Activated naive CD8-positive, alpha-beta T cell treated with anti-CD3 and anti-CD28 coated beads, Interleukin-2, amount 50 U/mL, for 16 hours (primary cell): ENCODE measurements at places on chromosomes 6 and 20.

DNA sequence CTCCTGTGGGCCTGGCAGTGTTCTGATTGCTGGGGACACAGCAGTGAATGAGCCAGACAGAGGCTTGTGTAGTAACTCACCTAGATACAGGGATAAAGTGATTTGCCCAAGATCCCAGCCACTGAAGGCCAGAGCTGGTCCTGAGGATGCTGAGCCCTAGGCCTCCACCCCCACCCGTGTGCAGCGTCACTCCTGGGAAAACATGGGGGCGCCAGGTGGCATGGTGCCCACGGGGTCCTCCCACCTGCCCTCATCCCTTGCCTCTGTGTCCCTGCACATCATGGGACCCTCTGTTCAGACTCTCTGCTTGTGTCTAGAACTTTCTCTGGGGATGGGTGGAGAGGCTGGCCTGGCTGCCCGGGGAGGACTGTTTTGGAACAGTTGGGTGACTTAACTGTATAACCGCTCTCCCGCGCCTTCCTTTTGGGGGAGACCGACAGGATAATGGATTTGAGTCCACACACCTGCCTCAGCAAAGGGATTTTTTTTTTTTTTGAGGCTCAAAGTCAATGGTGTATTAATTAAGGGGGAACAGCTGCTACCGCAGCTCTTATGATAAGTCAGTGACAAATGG, 19.6 kb downstream of the LEMD2 start:
- no peak for DNase-seq

DNA sequence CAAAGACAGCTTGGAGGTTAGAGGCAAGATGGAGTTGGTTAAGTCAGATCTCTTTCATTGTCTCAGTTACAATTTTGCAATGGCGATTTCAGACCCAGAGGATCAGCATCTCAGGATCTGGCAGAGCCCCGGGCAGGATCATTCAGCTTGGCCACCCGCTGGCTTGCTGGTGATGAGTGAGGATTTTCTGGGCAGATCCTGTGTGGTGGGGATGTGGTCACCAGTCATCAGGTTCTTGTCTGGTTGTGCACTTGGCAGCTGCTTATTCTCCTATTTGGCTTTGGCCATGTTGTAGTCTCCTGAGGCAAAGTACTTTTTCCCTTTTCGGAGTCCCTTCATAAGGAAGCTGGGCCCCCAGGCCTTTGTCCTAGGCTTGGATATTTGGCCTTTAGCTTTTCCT, 953.9 kb downstream of the KIF16B start:
- no peak for DNase-seq

DNA sequence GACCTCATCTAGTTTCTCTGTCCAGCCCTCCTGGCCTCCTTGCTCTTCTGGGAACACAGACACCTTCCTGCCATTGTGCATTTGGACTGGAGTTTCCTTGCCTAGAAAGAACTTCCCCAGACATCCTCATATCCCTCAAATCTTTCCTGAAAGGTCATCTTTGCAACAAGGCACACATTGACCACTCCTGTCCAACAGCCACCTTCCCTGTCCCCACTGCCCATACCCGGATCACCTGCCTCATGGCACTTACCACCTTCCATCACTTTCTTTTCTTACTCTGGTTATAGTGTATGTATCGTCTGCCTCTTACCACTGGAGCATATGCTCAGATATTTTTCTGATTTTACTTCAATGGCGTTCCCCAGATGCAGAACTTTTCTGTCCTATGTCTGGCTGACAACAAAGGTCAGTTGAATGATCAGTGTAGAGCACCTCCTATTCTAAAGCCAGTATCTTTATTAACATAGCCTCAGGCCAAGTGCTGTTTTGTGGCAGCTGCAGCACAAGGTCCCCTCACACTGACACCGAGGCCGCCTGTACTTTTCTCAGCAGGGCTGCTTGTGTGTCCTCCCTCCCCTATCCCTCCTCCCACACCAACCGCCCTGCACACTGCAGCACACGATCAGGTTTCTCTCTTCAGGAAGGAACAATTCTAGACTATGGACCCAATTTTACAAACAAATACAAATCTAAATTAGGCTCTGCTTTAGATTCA, 4.1 kb downstream of the HLA-C start:
- no peak for DNase-seq

GRCh38 chr6:15675536-15676220, 12.8 kb upstream of the DTNBP1 start:
- DNase-seq = no peak

DNA sequence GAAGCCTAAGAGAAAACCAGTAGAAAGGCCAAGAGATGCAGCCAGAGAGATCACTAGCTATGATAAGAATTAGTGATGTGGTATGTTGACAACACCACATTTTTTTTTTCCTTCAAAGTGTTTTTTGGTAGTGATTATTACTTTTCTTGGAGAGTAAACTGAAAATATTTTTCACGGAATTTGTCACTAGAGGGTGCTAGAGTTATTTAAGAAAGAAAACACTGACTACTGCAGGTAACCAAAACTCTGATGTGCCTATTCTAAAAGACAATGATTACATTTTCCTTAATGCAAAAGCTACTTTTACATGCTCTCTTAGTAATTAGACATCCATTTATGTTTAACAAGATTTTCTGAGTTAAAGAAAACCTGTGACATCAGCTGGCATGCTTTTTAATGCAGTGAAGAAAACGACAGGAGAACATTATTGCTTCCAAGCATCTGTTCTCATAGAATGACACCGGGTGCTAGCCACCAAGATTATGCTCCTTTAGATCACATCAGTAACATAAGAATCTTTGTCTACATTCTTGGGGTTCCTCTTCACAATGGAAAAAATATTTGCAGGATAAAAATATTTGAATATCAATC, 28.8 kb downstream of the RWDD2A start:
- DNase-seq = no peak

- no peak for DNase-seq
These were observed 649.2 kb downstream of the MMUT start for GRCh38 chr6:48813836-48814235.

DNA sequence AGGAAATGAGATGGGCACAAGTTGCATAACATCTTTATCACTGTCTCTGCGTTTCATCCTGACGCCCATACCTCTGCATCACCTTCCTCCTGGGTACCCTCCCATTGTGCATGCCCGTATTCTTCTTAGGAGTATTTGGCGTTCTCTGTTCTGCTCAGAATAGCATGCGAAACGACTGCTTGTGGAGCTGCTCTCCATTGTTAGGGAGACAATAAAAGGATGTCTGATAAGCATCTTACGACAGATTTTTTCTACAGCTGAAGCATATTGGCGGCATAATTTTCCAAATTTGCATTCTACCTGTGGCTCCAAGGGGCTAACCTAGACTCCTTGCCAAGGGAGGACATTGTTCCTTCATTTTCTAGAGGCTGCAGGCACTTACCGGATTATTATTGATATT, 118.6 kb downstream of the EDN1 start:
- no peak for DNase-seq

DNA sequence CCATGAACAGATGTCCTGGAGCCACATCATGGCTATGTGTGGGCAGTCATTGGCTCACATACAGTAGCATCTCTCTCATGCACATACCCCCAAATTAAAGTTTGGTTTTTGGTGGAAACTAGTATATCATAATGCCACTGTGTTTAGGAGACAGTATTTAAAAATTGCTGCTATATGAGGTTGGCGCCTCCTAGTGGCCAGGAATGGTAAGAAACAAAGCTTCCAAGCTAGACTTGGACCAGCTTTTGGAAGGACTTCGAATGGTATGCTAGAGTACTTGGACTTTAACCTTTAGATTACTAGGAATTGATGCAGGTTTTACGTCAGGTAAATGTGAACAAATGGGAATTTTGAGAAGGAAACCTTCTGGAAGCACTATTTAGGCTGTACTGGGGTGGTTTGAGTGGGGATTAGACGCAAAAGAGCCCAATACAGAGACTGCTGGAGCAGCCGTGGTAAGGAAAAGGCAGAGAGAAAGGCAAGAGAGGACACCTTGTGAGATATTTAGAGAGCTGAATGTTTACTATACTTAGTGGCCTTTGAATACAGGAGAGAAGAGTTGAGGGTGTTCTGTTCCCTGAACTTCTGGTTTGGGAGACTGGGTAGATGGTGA, 23.8 kb downstream of the PRSS35 start:
- DNase-seq = no peak

DNA sequence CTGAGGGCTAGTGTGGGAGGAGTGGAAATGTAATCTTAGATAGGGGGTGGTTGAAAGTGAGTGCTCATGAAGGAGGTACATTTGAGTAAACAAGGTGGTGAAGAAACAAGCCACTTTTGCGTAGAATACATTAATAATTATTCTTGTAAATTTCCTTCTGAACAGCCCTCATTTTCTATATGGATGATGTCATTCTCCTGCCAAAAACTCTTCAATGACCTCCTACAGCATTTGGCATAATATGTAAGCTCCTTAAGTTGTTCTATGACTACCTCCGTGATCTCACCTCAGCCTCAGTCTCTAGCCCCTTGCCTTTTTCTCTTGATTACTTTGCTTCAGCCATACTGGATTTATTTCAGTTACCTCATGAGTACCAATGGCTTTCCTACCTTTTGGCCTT, 14.0 kb upstream of the SNAP91 start:
- DNase-seq = no peak

DNA sequence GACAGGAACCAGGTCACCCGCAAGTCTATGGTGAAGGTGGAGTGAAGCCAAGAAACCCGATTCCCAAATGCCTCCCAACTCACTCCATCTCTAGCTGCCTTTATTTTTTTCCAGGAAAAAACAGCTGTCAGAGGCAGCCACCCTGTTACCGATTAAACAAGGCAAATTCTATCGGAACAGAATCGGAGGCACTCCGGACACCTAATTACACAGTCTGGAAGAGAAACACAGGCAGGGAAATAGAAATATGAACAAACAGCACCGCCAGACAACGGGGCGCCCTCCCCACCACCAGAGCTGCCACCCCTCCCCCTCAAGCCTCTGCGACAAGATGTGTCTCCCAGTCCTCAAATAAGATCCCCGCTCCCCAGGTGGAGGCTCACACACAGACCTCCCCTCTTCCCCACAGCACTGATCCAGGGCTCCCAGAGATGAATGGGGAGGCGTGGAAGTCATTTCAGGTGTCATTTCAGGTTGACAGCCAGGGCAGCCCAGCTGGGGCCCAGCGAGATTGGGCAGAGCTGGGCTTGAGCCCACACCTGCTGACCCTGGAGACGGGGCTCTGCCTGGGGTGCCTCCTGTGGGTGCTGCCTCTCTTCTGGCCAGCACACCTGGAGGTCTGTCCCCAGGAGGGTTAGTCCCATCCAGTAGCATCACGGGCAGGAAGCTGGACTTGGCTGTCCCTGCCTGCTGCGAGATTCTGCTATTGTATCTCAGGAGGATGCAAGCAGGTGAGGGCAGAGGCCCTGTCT, 19.8 kb upstream of the VSTM2L start:
- DNase-seq = no peak

GRCh38 chr20:19341348-19342053, 129.1 kb downstream of the SLC24A3 start:
- DNase-seq = no peak

GRCh38 chr20:52096117-52096516, 95.5 kb downstream of the ZFP64 start:
- no peak for DNase-seq

- no peak for DNase-seq
These were observed 222.4 kb downstream of the UNC5CL start for GRCh38 chr6:40816601-40817000.

GRCh38 chr6:162666246-162666645, 61.3 kb downstream of the PRKN start:
- DNase-seq = no peak

GRCh38 chr6:61887423-61887822, 398.6 kb downstream of the KHDRBS2 start:
- DNase-seq = no peak

- no peak for DNase-seq
These were observed 47.2 kb downstream of the NFATC2 start for GRCh38 chr20:51495291-51495690.

DNA sequence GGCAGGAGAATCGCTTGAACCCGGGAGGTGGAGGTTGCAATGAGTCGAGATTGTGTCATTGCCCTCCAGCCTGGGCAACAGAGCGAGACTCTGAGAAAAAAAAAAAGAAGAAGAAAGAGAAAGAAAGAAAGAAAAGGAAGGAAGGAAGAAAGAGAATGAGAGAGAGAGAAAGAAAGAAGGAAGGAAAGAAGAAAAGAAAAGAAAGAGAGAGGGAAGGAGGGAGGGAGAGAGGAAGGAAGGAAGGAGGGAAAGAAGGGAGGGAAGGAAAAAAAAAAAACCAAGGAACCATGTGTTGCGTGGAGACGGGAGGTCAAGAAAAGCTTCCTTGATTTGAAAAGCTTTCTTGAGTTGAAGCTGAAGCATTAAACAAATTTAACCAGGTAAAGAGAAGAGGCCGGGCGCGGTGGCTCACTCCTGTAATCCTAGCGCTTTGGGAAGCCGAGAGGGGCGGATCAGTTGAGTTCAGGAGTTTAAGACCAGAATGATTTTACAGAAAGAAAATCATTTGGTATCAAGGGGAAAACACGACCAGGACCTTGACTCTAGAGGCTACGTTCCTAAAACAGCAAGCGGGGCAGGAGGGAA, 90.5 kb upstream of the PRSS16 start:
- no peak for DNase-seq

DNA sequence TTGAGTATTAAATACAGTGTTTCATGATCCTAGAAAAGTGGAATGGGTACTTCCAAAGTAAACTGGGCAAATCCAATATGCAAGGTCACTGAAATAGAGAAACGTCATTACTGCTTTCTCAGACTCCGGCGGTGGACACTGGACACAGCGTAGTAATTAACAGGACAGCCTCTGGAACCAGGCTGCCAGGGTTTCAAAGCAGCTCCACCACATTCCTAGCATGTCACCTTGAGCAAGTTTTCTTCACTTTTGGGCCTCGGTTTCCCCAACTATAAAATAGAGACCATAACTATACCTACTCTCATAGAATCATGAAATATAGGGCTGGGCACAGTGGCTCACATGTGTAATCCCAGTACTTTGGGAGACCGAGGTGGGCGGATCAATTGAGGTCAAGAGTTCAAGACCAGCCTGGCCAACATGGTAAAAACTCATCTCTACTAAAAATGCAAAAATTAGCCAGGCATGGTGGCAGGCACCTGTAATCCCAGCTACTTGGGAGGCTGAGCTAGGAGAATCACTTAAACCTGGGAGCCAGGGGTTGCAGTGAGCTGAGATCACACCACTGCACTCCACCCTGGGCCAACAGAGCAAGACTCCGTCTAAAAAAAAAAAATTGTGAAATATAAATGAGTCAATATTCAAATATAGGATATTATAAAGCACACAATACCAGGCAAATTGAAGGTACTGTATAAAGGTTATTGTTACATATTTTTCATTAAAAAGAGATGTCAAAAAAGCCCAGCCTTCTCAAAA, 24.9 kb downstream of the ARHGAP18 start:
- no peak for DNase-seq

DNA sequence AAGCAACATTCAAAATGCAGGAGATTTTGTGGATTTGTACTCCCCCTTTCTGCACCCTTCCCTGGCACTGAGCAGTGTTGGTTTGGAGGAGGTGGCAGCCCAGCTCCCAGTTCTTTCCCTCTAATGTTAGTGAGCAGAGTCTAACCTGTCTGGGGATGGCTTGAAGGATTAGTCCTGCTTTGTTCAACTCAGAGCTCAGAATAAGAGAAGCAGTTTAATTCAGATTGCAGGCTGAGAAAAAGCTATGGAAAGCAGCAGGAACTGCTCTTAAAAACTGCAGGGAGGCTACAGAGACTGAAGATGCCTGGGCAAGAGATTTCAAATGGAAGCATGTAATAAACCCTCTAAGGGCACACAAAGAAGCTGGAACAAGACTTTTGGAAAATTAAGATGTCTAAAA, 223.4 kb upstream of the GGTLC1 start:
- no peak for DNase-seq
